ENCODE measurements at places on chromosomes 2 and 18. TPM values are rescaled to one million over a fixed set of nuclear protein-coding genes. Genes with fewer than 3 reads are reported as not detected.

The SCYGR2 gene
- total RNA-seq = not detected

The KCNG2 gene
- not detected for total RNA-seq

The MAL gene
- total RNA-seq = 16.9 TPM

The SH3BP4 gene
- 20.0 TPM for total RNA-seq

The LRRC30 gene
- total RNA-seq = 2.7 TPM

The ABCA12 gene
- 1.7 TPM for total RNA-seq

The GPATCH11 gene
- 7.6 TPM for total RNA-seq

The UGT1A6 gene
- total RNA-seq = 9.6 TPM

The RGPD8 gene
- total RNA-seq = 22.9 TPM

The PAPOLG gene
- 19.1 TPM for total RNA-seq

The EMX1 gene
- not detected for total RNA-seq

The GALNT14 gene
- total RNA-seq = 5.6 TPM

Measured in tongue (tissue), 3 donors.